Hippocampal formation (tissue), 2 donors: ENCODE measurements at places on chromosomes 6 and 20.
A peak's percentile ranks its signal among the peaks of the same experiment; 100 is the strongest.

DNA sequence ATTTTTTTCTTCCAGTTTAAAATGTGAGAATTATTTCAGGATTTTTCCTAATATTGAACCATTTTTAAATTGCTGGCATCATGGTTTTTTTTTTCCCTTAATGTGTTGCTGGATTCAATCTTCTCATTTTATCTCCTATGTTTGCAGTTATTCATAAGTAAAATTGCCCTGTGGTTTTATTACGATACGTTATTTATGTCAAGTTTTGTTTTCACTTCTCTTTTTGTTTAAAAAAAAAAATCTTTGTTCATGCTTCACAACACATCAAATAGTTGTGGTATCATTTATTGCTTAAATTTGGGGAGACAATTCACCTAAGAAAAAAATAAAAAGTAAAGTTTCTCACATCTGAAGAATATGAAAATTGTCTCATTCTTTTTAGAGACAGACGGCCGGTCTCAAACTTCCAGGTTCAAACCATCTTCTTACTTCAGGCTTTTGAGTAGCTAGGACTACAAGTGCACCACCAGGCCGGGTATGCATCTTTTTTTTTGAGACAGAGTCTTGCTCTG lies 239.3 kb upstream of the ID4 start:
- no peak for DNase-seq

GRCh38 chr6:7440476-7440875 lies 50.9 kb downstream of the RIOK1 start:
- no peak for DNase-seq

DNA sequence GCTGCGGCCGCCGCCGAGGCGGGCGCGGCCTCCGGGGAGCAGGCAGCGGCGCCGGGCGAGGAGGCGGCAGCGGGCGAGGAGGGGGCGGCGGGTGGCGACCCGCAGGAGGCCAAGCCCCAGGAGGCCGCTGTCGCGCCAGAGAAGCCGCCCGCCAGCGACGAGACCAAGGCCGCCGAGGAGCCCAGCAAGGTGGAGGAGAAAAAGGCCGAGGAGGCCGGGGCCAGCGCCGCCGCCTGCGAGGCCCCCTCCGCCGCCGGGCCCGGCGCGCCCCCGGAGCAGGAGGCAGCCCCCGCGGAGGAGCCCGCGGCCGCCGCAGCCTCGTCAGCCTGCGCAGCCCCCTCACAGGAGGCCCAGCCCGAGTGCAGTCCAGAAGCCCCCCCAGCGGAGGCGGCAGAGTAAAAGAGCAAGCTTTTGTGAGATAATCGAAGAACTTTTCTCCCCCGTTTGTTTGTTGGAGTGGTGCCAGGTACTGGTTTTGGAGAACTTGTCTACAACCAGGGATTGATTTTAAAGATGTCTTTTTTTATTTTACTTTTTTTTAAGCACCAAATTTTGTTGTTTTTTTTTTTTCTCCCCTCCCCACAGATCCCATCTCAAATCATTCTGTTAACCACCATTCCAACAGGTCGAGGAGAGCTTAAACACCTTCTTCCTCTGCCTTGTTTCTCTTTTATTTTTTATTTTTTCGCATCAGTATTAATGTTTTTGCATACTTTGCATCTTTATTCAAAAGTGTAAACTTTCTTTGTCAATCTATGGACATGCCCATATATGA lies 3.2 kb downstream of the MARCKS start:
- DNase-seq: peak; percentile 18

DNA sequence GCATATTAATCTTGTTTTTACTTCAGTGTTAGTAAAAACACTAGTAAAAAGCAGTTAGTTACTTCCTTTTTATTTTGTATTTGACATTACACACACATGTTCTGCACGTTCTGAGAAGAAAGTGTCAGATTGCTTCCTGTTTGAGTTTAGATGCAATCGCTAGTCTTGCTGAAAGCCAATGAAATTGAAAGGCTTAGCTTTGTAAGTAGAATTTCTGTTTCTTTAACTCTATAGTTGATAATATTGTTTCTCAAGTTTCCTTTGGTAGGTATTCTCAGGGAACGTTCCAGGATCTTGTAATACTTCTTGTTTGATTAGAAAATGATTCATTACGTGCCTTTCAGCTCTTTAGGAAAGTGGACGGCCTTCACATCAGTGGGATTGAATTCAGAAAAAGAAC lies 55.0 kb downstream of the CDKAL1 start:
- no peak for DNase-seq

- no peak for DNase-seq
Observed at GRCh38 chr20:36741072-36741471, 4.8 kb downstream of the NDRG3 start.

GRCh38 chr20:33843854-33844253 lies 32.7 kb downstream of the CHMP4B start:
- DNase-seq: no peak

DNA sequence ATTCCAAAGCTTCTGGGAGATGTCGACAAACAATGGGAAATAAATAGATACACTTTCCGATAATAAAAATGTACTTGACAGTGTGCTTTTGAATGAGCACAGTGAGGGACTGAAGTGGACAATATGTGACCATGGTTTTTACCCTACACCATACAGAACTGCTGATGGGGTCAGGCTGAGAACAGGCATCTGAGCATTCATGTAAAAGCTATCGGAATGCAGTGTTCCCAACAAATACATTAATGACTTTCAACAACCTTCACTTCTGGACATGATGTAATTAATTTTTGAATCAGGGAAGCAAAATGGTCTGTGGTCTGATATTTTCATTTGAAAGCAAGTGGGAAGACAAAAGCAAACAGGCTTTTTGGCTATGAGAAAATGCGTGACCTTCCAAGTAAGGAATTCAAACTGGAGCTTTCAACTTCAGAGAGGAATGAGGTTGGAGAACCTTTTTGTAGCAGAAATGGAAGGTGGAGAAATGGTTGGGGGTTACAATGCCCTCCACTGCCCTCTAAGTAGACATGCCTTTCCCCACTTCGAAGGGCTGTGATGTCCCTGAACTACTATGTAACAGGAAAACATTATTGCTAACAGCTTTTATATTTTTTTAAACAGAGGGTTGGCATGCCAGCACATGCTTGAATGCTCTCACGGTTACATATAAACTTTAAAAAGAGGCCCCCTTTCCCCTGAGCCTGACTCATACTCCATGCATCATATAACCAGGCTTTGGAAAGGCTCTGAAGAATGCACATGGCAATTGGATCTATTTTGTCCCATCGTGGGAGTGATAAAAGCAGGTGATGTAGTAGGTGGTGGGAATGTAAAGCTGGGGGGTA lies 203.5 kb upstream of the CITED2 start:
- no peak for DNase-seq

DNA sequence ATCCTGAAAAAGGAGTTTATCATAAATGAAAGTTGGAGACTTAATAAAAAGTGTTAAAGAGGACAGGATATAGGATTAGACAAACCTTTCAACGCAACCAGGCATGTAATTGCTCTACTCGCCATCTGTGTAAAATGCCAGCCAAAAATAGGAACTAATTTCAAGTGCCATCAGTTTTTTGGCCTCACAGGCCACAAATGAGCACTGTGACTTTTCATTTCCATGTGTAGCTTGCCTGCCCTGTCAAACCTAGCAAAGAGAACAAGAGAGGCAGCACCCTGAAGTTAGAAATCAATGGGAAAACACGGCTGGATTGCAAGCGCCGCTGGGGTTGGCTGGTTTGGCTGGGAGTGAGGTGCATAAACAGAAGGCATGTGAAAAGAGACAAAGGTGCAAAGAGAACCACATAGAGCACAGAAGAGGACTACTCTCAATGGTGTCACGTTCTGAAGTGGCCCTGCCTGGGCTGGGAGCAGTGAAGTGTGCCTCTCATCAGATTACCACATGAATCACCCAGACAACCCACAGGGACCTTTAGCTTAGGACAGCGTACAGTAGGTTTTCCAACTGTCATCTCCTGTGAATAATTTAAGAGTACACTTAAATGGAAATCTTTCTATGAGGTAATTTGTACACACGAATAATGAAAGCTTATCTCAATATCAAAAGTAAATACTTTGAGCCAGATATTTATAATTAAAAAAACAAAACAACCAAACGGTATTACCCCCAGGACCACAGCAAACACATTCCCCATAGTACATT lies 78.0 kb upstream of the NHSL1 start:
- no peak for DNase-seq

GRCh38 chr6:151392427-151392826 lies 1.1 kb upstream of the ZBTB2 start:
- no peak for DNase-seq

GRCh38 chr6:109323241-109323640 lies 59.0 kb downstream of the CD164 start:
- DNase-seq: no peak

GRCh38 chr6:95408111-95408510 lies 169.2 kb upstream of the MANEA start:
- no peak for DNase-seq

DNA sequence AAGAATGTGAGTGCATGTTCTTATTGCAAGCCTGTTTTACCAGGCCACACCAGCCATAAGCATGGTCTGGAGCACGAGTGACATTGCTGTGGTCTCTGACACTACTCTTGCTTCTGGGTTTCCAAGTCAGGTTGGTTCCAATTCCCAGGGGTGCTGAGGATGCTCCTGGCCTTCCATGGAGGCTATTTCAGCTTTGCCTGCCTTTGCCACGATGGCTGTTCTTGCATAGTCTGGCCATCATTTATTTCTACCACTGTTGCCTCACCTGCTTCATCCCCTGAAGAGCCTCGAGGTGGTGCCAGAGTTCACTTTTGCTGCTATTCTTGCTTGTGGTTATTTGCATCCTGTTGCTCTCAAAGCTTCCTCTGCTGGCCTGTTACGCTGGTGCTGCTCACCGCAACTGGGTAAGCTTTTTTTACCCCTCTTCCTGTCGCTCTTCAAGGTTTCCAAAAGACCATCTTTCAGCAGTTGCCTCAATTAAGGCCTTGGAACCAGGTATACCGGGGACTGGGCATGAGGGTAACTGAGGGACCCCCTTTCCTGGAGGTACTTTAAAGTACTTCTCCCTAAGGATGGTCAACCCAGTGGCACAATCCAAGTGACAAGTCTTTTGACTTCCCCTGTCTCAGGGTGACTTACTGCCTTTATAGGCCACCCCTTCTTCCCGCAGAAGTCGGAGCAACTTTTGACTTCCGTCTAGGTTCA lies 64.5 kb downstream of the AKAP7 start:
- peak; percentile 17 for DNase-seq

- no peak for DNase-seq
Observed at GRCh38 chr6:44258921-44259320, 1.6 kb upstream of the SLC35B2 start.

GRCh38 chr6:40722553-40723258 lies 135.5 kb upstream of the LRFN2 start:
- no peak for DNase-seq

DNA sequence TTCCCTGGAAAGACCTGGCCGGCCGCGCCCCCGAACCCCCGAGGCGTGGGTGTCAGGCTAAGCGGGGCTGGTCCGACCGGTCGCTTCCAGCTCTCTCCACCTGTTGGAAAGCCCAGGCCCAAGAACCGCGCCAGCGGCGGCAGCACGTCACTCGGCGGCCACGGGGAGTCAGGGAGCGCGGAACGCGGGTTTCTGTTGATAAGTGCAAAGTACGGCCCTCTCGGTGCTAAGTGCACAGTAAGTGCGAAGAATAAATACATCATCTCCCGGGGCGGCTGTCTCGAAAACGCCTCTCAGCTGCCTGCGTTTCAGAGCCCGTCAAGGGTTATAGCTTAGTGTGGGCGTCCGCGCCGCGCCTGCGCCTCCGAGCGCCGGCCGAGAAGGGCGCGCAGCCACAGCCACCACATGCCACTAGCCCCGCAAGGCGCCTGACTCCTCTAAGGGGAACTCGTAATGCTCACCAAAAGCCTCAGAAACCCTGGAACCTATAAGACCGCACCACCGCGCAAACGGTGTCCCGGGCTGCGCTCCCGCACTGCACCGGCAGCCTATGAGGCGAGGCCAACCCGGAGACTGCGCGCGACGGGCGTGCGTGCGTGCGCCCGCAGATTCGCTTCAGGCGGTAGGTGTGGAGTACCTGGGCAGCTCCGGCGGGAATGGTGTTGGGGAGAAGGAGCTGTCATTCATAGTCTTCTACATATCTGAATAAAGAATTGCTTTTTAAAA lies 9.2 kb upstream of the TBX18 start:
- no peak for DNase-seq

DNA sequence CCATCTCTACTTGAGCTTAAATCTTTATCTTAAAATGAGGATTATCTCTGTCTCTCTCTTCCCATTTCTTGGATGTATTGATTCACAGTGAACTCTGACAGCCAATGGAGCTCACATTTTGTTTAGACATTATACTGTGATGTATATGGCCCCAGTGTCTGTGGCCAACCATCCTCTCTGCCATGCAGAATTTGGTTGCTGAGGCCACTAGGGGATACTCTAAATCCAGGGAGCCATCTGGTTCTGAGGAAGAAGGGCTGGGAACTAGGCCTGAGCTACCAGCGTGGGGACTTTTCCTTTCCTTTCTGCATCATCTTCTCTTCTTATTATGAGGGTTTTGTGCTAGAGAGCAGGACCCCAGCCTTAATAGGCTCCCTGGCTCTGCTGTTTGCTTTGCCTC lies 59.1 kb upstream of the RIPOR2 start:
- DNase-seq: no peak
